ENCODE measurements at places on chromosomes 2 and 18.
A peak's percentile ranks its signal among the peaks of the same experiment; 100 is the strongest.

GRCh38 chr2:118808429-118808809, 39.0 kb downstream of the EN1 start:
- DNase-seq = no peak

DNA sequence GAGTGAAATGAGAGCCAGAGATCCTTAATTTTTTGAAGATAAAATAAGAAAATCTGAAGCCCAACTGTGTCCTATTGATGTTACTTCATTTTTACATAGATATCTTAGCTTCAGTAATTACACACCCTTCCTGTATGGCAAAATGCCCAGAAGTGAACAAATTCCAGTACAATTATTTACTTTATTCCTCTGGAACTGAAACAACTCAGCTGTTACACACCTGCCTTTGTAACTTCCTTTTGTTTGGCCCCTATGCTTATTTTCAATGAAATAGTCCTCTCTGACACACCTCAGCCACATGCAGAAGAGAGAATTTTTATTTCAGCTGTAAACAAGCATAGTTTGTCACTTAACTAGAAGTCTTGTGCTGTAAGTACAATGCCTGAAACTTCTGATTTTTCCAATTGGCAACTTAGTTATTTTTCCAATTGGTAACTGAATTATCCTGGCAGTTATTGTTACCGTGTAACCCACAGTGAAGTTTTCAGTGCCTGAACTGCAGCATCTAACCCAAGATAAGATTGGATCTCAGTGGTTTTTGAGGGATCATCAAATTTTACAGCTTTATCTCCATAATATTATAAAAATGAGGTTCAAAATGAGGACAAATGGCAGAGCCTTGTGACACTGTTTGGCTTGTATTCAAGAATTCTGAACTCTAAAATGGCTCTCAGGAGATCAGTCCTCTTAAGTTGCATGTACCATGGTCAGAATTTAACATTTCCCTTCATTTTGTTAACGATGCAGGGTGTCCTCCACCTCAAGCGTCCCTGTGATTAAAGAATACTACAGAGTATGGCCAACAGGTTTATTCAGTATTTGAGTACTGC, 82.6 kb downstream of the PKP4 start:
- DNase-seq = no peak

DNA sequence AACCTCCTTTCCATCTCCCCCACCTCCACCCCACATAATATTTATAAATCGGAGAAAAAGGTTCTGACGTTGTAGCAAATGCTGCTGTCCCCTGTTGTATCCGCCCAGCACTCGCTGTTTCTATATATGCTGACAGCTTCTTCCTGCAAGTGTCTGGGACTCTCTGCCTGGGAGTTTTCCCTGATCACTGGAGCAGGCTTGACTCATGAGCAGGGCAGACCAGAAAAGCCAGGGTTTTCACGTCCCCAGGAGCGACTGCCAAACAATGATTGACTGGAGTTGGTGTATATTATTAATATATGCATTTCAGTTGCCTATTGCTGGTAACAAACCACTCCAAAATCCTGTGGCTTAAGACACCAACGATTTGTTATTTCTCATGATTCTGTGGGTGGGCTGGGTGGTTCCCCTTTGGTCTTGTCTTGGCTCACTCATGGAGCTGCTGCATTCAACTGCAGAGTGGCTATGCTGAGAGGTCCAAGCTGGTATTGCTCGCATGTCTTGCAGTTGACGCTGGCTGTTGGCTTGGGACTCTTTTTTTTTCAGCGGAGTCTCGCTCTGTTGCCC, 21.2 kb upstream of the ASXL2 start:
- DNase-seq = no peak

DNA sequence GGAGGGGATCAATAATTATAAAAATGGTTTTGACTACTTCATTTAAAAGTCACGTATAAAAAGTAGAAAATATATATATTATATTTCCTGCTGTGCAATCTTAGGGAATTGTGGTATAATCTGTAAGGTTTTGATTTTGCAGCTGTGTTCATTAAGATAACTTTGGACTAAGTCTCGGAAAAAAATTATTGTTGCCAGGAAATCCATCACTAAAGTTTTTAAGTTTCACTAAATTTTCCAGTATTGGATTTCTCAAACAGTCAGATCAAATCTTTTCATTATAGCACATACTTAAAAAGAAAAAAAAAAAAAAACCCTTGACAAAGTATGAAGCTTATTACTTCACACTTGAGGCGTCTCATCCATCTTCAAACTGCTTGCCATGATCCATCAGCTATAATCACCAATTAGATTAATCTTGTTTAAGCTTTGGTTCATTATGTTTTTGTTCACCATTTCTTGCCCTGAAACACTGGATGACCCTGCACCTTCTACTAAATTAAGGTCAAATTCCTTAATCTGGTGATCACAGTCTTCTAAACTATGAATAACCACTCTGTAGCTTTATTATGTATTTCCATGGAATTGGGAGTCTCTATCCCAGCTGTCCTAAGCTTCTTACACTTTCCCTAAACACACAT, 326.6 kb upstream of the COL3A1 start:
- no peak for DNase-seq

DNA sequence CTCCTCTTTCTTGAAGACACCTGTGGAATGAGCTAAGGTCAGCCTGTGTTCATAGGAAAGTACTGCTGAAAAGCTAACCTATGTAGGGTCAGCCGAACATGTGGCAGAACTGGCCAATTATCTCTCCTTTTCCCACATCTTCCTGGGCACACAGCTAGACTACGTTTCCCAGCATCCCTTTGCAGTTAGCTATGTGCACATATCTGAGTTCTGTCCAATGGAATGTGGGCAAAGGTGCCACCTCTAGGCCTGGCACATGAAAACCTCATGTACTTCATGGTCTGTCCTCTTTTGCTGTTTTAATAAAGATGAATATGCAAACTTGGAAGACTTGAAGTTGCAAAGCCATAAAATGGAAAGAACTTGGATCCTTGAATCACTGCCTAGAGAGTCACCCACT, 352.6 kb downstream of the TNS1 start:
- DNase-seq = no peak

DNA sequence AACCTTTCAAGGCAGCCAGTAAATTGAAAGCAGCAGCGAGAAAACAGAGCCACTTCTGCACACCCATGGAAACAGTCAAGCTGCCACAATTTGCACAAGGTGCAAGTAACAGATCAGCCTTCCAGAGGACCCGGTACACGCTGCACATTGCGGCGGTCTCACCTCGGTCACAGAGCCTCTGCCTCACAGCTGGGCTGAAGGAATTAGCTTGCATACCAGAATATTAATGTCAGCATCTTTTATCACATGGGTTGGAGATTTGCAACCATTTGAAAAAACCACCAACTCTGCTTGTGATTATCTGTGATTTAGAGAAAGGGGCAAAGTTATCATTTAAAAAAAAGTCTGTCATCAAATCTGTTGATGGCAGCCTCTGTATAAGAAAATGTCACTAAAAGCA, 330.5 kb upstream of the TCF4 start:
- no peak for DNase-seq

DNA sequence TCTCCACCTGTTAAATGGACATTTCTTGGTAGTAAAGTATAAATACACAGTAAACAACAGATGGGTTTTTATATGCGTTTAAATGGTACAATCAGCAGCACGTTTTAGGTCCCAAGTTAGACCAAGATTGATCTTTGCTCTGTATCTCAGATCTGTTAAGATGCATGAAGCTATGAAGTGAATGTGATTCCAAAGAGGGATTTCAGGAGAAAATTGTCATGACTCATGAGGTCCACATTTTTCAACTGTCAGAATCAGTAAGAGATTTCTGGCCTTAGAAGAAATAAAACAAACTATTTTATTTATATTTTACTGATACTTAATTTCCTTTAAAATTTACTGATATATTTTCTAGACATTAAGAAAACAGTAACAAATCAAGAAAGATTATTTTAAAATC, 142.7 kb downstream of the EML6 start:
- no peak for DNase-seq

DNA sequence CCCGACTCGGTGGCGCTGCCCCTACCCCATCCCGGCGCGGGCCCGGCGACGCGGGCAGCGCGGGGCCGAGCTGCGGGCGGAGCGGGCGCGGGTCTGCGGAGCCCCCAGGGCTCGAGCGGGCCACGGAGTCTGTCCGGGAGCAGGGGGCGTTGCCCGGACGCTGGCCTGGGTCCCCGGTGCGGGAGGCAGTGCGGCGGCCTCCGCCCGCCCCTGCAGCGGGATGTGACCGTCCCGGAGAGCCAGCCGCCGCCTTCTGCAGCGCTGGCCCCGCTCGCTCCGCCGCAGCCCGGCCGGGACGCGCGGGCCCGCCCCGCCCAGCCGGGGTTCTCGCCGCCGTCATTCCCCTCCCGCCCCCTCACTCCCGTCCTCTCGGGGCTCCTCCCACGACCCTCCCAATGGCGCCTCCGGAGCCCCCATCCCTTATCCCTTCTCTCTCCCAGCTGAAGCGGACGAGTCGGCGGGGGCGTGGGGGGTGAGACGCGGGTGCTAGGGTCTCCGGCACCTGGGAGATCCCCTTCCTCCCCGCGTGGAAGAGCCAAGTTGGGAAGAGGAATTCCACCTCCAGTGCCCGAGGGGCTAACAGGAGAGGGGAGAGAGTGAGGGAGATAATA, at the start of gene FNDC4:
FNDC4 (minus strand) TSS at position 257 of the 611 bp plus-strand sequence. CDS start 521 bp downstream, outside the sequence.
- DNase-seq = peak; percentile 15

- DNase-seq = no peak
Observed at GRCh38 chr2:31660165-31660564, 79.4 kb upstream of the SRD5A2 start.

GRCh38 chr18:35580701-35581539, 620 bp upstream of the GALNT1 start:
- DNase-seq = peak; percentile 60

- DNase-seq = no peak
Observed at GRCh38 chr2:134466141-134466540, 212.3 kb downstream of the MGAT5 start.

DNA sequence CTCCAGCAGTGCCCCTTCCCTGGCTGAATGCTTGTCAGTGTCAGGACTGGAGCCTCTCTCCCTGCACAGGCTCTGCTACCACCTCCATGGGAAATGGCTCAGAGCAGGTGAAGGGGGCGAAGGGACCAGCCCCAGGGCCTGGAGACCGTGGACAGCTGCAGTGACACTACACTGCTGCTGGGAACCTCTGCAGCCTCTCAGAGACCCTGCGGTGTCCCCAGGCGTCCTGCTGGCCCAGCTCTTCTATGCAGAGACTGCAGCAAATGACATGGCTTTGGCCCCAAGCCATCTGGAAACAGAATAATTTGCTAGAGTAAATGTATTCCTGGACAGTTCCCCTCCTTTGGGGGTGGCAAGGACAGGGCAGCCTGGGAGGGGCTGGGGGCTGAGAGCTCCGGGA, 53.2 kb downstream of the CIB4 start:
- DNase-seq = no peak

- no peak for DNase-seq
Observed at GRCh38 chr2:54318821-54319220, 62.8 kb upstream of the TSPYL6 start.

DNA sequence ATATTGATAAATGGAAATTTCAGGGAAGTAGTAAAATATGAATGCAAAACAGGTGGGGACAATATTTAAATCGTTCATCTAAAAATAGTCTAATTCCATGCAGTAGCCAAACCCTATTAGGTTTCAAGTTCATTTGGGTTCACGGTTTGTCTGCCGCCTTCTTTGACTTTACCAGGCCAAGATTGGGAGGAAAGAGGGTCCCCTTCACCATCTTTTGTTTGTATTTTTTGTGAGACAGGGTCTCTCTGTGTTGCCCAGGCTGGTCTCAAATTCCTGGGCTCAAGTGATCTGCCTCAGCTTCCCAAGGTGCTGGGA, 98.5 kb upstream of the ATL2 start:
- DNase-seq = no peak

DNA sequence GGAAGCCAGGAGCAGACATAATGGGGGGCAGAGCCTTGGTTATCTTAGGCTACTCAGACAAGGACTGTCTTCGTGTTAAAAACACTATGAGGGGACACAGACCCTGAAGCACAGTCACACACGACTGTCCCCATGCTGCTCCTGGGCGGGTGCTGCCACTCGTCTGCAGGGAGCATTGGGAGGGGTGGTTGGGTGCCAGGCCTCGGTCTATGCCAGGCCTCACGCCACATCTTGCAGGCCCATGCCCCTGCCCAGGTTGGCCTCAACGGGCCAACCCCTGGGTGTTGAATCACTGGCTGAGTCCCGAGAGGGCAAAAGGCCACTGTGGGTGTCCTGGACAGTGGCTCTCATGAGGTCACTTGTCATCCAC, 97.9 kb downstream of the USP40 start:
- DNase-seq = no peak

DNA sequence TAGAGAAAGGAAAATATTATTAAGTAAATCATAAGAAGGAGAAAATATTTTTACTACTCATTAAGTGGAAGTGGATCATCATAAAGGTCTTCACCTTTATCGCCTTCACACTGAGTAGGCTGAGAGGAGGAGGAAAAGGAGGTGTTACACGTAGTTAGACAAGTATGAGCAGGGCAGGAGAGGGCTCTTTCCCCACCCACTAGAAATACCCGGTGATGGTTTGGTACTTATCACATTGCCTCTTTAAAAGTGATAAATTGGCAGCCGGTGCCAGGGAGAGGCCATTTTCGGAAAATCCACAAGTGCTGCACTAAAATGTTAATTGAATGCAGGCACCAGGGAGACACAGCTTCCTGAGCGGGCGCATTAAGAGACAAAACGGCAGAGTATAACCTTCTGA, 598.7 kb upstream of the SOX11 start:
- DNase-seq = no peak

GRCh38 chr2:16025211-16025875, 85.0 kb downstream of the MYCN start:
- no peak for DNase-seq

GRCh38 chr2:113967272-113967671, 77.4 kb downstream of the ACTR3 start:
- no peak for DNase-seq

DNA sequence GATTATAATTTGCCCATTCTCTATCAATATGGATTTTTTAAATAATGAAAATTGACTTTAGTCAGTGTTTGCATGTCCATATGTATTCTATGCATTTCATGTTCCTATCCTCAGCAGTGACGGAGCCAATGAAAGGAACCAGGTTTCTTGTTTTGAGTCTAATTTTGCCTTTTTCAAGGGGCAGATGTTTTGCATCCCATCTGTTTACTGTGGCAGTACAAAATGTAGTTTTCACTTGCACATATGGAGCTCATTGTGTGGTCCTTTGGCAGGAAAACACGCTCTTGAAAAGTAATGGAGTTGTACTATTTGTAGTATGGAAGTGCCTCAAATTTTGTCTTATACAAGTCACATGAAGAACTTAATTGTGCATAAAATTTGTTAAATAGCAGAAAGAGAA, 127.8 kb downstream of the AGPS start:
- no peak for DNase-seq

GRCh38 chr2:30127016-30127893, 19.6 kb upstream of the YPEL5 start:
- no peak for DNase-seq

GRCh38 chr2:77007686-77008085, 514.5 kb downstream of the LRRTM4 start:
- DNase-seq = no peak

GRCh38 chr2:233031556-233032500, 644 bp upstream of the NEU2 start:
- DNase-seq = no peak

- DNase-seq = no peak
Observed at GRCh38 chr2:95388856-95389244, 13.7 kb upstream of the FAHD2A start.

GRCh38 chr18:59357928-59358327, 1.1 kb downstream of the LMAN1 start:
- DNase-seq = no peak

- DNase-seq = peak; percentile 15
Observed at GRCh38 chr2:41698678-41699422, 349.0 kb upstream of the PKDCC start.
